ENCODE measurements at places on chromosomes 11 and 22. TPM values are rescaled to one million over a fixed set of nuclear protein-coding genes. Genes with fewer than 3 reads are reported as not detected.

Gene PATE2
- total RNA-seq = not detected

Gene MS4A7
- not detected for total RNA-seq

Gene OR10A2
- not detected for total RNA-seq

Gene TBX10
- not detected for total RNA-seq

Gene UCP3
- total RNA-seq = under 0.01 TPM

All from myometrial cell (primary cell).